HT-29 (cell line): ENCODE measurements at places on chromosomes 4 and X. TPM values are rescaled to one million over a fixed set of nuclear protein-coding genes. Genes with fewer than 3 reads are reported as not detected.

The RAB9B gene
- not detected in 2 replicates for total RNA-seq

The CD38 gene
- total RNA-seq, result 0.05 TPM in 1 of 2 replicates, not detected in the other

The ZNF827 gene
- total RNA-seq, result 4.8 and 10.6 TPM in 2 replicates

The CT47B1 gene
- not detected in 2 replicates for total RNA-seq

The PROM1 gene
- total RNA-seq, result 54.3 and 61.7 TPM in 2 replicates

The GALNTL6 gene
- not detected in 2 replicates for total RNA-seq

The TRIM75 gene
- not detected in 2 replicates for total RNA-seq

The DMD gene
- not detected in 2 replicates for total RNA-seq

The FATE1 gene
- total RNA-seq, result not detected in 2 replicates

The MAGIX gene
- total RNA-seq, result 12.6 and 13.6 TPM in 2 replicates

The SH3RF1 gene
- total RNA-seq, result 11.1 and 14.6 TPM in 2 replicates

The IGFBP7 gene
- not detected in 2 replicates for total RNA-seq

The CFAP99 gene
- not detected in 2 replicates for total RNA-seq

The C4orf51 gene
- not detected in 2 replicates for total RNA-seq

The TAF7L gene
- total RNA-seq, result not detected in 2 replicates

The GATA1 gene
- not detected in 2 replicates for total RNA-seq

The RTL3 gene
- total RNA-seq, result not detected in 2 replicates

The XK gene
- 4.0 and 4.9 TPM in 2 replicates for total RNA-seq

The UCP1 gene
- total RNA-seq, result not detected in 2 replicates

DNA sequence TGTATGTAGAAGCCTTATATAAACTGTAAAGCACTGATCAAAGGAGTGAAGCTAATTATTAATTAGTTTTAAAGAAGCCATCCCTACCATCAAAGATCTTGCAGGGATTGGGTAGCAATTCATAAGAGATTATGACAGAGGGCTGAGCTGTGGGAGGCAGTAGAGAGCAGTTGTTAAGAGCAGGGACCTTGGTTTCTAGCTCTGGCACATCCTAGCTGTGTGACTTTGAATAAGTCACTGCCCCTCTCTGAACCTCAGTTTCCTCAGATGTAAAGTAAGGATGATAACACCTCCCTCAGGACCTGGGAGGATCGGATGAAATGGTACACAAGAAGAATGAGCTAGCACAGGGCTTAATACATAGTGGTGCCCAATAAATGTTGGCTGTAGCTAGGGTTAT, 45.4 kb downstream of the APLN start:
- DNase-seq, result no peak

DNA sequence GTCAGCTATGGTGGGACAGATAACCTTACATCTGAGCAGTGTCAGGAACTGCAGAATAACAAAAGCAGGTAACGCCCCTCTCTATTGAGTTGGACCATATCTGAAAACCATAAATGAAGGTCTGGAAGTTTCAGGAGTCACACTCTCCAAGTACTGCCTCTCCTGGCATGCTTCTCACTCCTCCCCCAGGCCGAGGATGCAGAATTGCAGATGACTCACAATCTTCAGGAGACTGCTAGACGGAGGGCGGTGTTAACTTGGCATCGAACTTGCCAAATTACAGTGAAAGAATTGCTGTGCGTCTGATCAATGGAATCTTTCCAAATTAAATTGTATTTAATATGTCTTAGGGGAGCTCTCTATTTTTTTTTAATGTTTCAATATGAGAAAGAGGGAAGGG, 67.1 kb upstream of the TRIM2 start:
- peak; percentile 23 for DNase-seq

- no peak for DNase-seq
Observed at GRCh38 chr4:11475871-11476270, 47.2 kb upstream of the HS3ST1 start.

DNA sequence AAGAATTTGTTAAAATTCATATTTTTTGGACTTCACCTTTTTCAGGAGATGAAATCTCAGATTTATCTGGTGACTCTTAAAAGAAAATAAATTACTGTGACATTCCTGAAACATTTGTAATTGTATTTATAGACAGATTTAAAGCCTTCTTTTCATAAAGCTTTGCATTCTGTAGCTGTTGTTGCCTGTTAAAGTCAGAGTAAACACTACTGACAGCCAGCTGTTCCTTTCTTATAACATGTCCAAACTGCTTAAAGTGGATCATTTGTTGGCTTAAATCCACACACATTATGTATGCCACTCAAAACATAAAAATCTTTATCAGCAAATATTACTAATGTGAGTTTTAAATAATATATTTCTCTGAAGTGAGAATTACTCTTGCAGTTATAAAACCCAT, 157.5 kb downstream of the TECRL start:
- DNase-seq, result no peak

- DNase-seq, result no peak
Observed at GRCh38 chr4:149493492-149493891, 322.2 kb downstream of the IQCM start.

DNA sequence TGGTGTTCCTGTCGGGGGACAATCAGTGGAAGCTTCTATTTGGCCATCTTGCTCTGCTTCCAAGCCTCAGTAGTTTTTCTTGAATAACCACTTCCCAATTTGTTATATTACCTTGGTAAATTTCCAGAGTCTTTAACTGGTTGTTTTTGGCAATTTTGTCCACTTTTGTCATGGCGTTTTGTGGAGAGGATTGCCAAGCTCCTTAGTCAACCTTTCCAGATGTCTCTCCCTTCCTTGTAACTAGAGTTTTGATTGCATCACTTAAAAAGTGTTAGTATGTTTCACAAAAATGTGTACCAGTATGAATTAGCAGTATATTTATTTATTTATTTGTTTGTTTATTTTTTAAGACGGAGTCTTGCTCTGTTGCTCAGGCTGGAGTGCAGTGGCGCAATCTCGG, 15.8 kb upstream of the UXT start:
- no peak for DNase-seq

DNA sequence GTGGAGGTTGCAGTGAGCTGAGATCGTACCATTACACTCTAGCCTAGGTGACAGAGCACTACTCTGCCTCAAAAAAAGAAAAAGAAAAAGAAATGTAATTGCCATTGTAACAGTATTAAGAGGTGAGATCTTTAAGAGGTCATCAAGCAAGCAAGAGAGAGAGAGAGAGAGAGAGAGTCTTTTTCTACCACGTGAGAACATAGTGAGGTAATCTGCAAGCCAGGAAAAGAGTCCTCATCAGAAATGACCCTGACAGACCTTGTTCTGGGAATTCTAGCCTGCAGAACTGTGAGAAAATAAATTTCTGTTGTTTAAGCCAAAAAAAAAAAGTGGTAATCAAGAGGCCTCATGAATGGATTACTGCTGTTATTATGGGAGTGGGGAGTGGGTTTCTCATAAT, 14.9 kb downstream of the GPKOW start:
- no peak for DNase-seq

- no peak for DNase-seq
Observed at GRCh38 chr4:71827826-71828225, 43.9 kb upstream of the GC start.

DNA sequence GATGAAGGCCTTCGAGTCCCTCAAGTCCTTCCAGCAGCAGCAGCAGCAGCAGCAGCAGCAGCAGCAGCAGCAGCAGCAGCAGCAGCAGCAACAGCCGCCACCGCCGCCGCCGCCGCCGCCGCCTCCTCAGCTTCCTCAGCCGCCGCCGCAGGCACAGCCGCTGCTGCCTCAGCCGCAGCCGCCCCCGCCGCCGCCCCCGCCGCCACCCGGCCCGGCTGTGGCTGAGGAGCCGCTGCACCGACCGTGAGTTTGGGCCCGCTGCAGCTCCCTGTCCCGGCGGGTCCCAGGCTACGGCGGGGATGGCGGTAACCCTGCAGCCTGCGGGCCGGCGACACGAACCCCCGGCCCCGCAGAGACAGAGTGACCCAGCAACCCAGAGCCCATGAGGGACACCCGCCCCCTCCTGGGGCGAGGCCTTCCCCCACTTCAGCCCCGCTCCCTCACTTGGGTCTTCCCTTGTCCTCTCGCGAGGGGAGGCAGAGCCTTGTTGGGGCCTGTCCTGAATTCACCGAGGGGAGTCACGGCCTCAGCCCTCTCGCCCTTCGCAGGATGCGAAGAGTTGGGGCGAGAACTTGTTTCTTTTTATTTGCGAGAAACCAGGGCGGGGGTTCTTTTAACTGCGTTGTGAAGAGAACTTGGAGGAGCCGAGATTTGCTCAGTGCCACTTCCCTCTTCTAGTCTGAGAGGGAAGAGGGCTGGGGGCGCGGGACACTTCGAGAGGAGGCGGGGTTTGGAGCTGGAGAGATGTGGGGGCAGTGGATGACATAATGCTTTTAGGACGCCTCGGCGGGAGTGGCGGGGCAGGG, 568 bp downstream of the HTT start:
- DNase-seq, result peak; percentile 49

DNA sequence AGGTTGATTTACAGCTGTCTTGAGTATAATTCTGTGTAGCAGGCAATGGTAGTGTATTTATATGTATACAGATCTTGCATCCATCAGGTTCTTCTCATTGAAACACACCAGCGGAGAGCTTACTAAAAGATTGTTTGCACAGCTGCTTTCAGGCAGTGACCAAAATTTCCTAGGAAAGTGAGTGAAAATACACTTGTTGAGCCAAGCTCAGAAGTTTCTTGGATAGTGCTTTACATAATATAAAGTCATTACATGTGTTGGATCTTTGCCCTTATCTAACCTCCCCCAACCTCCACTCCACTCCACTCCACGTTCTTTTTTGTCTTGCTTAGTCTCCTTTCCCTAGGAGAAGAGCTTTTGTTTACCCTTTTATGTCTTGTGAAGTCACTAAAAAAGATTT, 34.1 kb downstream of the CNKSR2 start:
- DNase-seq, result no peak

- DNase-seq, result peak; percentile 42
Observed at GRCh38 chr4:80172203-80172602, 25.1 kb upstream of the PRDM8 start.

DNA sequence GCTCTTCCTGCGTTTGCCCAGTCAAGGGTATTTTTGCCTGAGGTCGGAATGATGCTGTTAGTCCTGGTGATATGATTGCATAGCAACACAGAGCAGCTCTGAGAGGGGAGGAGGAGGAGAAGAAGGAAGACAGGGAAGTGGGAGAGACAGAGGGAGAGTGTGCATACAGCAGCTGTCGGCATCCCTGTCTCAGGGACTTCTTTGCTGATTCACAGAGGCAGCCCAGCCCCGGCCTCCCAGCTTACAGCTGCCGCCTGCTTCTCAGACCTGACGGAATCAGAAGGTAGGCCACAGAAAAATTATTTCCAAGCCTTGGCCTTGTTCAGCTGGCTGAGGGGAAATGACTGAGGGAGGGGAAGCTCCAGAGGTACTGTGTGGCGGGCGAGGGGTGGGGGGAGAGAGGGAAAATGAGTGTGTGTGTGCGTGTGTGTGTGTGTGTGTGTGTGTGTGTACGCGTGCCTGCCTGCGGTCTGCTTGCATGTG, 319 bp downstream of the DRP2 start:
- no peak for DNase-seq

GRCh38 chr4:2949782-2950125, 13.5 kb downstream of the NOP14 start:
- DNase-seq, result no peak

- no peak for DNase-seq
Observed at GRCh38 chr4:10492464-10492863, 35.2 kb upstream of the ZNF518B start.

DNA sequence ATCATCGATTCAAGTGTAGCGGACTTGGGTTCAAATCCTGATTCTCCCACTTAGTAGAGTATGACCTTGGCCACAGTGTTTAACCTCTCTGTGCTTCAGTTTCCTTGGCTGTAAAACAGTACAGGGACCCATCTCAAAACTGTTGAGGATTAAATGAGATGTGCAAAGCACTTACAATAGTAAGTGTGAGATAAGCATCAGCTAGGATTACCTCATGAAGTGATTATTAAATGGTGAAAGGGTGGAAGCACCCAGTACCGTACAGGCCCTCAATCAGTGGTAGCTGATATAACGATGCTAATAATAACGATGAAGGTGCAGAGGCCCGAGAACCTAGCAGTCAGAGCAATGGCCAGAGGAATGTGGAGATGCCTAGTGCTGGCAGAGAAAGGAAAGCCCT, 45.1 kb downstream of the PRPS1 start:
- DNase-seq, result no peak

DNA sequence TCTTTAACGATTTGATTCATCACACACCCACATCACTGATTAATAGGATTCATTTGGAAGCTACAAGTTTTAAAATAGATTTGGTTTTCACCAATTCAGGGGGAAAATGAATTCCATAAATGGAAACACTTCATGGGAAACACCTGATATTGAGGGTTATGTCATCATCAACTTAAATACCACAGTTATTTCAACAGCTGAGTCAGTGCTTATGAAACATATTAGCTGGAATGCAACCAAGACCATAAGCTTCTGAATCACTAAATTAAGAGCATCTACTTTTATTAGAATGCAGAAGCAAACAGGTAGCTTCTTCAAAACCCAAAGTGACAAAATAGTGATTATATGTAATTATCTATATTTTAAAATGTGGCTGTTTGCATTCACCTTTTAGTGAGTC, 207.8 kb upstream of the DCAF8L1 start:
- no peak for DNase-seq

DNA sequence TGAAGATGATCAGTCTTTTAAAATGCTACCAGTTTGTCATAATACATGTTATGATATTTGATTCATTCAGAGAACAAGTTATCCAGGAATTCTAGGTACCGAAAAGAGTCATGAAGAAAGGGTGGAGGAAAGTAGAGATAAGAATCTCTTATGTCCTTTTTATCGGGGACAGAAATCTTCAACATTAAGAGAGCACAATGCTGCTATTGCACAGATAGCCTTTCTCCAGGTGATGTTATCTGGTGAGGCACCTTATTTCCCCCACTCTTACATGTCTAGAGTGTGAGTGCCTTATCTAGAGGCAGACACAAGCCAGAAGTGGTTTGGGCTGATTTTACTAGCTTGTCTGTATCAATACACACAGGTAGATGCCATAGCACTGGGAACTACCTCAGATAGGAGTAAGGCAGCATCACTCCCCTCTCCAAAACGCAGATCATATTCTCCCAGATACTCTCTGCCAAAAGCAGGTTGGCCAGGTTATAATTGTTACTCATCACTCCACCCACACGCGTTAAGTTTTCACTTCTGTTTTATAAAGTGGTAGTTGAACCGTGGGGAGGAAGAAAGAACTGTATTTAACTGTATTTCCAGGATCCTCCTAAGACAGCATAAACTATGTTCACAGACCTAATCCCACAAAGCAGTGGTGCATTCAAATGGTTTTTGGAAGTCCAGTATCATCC, 38.4 kb downstream of the AREG start:
- no peak for DNase-seq

GRCh38 chrX:121298499-121298898, 251.1 kb downstream of the GLUD2 start:
- no peak for DNase-seq

- DNase-seq, result no peak
Observed at GRCh38 chr4:55830048-55830447, 10.5 kb downstream of the EXOC1L start.

DNA sequence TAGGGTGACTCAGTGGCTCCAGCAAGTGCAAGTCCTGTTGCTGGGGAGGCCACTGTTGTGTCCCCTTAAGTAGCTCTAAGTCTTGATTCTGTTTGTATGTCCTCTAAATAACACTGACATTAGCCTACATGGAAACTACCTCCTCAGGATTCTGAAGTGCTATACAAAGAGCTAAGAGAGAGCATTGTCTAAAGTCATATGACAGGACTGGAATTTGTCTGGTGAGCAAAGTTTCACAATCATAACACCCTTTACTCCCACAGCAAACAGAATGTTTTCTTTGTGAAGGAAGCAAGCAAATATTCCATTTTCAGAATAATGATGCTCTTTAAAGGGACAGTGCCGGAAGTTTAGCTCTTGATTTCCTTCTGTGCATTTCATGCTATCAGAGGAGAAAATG, 23.4 kb upstream of the CT47A1 start:
- no peak for DNase-seq

GRCh38 chr4:24226023-24226422, 336.2 kb upstream of the PPARGC1A start:
- DNase-seq, result no peak
